ENCODE measurements at places on chromosomes 6 and 20.
A peak's percentile ranks its signal among the peaks of the same experiment; 100 is the strongest.

DNA sequence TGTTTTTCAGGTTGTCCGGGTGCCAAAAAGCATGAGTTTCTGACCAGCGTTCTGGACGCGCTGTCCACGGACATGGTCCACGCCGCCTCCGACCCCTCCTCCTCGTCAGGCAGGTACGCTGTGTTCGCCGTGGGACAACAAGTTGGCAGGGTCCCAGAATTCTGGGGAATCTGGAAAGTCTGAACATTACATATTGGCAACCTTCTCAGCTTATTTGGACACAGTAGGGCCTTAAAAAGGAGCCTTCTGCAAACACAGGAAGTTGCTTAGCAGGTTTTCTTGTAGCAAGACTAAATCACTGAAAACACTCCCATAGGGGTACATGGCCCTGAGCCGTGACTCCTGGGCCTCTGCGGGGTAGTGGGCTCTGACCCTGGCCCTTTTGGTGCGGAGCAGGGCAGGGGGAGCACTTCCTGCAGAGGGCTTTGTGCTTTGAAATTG is 209.7 kb downstream of the SMOC2 start:
- DNase-seq, result peak; percentile 36

- no peak for DNase-seq
Observed at GRCh38 chr20:46304361-46304760, 3.9 kb downstream of the CDH22 start.

DNA sequence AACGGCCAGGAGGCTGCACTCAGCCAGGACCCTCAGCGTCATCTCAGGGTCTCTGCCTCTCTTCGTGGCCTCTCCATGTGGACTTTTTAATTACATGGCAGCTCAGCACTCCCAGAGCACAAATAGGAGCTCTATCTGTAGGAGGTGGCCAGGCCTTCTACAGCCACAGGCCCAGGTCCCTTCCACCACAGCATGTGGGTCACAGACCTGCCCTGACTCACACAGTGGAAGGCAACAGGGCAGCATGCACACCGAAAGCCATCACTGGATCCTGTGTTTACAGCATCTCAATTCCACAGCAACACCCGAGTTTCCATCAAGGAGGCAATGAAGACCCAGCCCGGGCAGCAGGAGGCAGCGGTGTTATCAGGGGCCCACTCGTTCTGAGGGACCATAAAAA is 65.8 kb upstream of the CD93 start:
- DNase-seq, result no peak

- DNase-seq, result no peak
Observed at GRCh38 chr20:3701061-3701998, 11.1 kb downstream of the SIGLEC1 start.

- DNase-seq, result no peak
Observed at GRCh38 chr20:12835999-12836398, 172.8 kb upstream of the SPTLC3 start.

- DNase-seq, result no peak
Observed at GRCh38 chr20:38007526-38007925, 25.7 kb downstream of the TTI1 start.

DNA sequence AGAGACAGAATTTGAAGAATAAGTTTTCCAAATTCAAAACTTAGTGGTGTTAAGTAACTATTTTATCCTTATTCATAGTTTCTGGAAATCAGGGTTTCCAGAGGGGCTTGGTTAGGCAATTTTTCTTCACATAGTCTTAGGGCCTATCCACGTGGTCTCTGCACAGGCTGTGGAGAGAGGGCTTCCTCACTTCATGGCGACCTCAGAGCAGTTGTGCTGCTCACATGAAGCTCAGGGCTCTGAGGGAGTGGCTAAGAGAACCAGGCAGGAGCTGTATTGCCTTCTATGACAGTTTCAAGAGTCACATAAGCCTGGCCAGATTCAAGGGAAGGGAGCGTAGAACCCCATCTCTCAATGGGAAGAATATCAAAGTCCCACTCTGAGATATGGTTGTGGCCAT is 13.9 kb upstream of the CD40 start:
- no peak for DNase-seq

- DNase-seq, result no peak
Observed at GRCh38 chr6:133559926-133560325, 318.8 kb downstream of the EYA4 start.

GRCh38 chr6:152572338-152573088 is 64.6 kb downstream of the SYNE1 start:
- no peak for DNase-seq

Data from Calu3 (cell line).